CD4-positive, alpha-beta T cell treated with Interferon gamma for 1 hour (primary cell): ENCODE measurements at places on chromosomes 5 and 9.

DNA sequence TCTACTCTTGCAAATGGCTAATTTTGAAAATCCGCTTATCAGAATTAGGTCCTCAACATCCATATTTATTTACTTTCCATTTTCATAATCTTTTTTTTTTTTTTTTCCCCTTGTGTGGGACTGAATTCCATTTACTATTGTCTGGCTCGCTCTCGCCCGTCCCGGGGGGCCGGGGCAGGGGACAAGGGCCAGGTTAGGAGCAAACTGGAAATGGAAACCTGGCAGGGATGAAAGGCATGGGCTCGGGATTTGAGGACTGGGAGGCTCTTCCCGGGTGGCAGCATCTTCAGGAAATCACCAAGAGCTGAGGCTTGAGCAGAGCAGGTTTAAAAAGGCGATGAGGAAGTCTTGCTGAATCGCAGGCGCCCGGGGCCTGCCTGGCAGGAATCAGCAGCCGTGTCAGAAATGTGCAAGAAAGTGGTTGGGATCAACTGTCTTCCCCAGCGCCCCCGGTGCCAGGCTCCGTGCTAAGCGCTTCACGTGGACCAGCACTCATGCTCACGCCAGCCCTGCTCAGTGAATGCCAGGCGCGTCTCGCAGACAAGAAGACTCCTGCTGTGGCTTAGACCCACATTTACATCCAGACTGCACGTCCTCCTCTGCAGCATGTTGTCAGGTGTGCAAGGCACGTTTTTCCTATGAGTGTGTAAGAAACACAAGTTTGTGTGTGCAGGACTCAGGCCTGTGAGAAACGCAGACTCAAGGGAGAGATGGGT lies 66.3 kb upstream of the UNC5A start:
- DNase-seq, result no peak

- DNase-seq, result no peak
Measured at GRCh38 chr9:136898483-136899100, 12.3 kb downstream of the TRAF2 start.

GRCh38 chr9:120875195-120875565 lies 1.8 kb downstream of the PHF19 start:
- DNase-seq, result no peak

DNA sequence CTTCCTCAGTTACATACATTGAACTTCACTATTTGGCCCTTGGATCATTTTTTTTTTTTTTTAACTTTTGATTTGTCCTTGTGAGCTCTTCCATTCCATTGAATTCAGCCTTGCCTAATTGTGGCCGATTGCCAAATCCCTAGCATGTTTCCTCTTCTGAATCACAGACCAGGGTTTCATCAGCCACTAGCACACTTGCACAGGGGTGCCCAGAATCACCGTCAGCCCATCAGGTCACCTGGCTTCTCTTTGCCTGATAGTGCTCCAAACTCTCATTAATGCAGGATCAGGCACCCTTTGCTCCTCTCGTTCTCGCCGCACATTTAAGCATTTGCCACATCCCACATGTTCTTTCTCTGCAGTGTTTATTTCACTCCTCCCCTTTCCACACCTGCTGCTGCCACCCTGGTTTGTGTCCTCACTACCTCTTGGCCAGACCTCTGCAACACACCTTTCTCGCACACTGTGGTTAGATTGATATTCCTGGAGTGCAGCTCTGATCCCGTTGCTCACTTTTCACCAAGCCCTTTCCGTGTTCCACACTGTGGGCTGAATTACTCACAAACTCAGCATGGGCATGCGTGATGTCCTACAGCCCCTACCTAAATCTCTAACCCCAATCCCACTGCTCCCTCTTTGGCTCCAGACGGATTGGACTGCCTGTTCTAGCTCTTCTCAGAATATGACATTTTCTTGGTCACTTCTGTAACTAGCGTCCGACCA lies 9.8 kb downstream of the PIK3R1 start:
- peak; percentile 22 for DNase-seq

DNA sequence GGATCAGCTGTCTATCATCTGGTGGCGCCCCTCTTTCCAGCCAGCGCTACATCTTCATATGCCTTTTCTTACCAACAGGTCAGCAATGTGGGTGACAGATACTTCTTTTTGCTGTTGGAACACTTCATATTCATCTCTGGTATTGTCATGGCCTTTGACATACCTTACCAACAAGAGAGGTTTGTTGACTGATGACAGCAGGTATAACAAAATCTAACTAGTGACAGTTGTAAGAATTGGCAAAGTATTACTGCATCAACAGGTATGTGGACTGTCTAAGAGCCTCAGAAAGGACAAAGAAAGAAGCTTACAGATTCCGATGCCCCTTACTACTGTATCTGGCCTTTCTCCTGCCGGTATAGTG lies 29.9 kb upstream of the ZSWIM6 start:
- DNase-seq, result no peak

- DNase-seq, result no peak
Measured at GRCh38 chr5:146706321-146706972, 172.1 kb downstream of the PPP2R2B start.

DNA sequence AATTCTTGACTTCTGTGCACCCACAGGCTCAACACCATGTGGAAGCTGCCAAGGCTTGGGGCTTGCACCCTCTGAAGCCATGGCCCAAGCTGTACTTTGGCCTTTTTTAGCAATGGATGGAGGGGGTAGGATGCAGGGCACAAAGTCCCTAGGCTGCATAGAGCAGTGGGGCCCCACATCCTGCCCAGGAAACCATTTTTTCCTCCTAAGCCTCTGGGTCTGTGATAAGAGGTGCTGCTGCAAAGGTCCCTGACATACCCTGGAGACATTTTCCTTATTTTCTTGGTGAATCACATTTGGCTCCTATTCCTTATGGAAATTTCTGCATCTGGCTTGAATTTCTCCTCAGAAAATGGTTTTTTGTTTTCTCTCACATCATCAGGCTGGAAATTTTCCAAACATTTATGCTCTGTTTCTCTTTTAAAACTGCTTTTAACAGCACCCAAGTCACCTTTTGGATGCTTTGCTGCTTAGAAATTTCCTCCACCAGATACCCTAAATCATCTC lies 482.7 kb upstream of the TLE4 start:
- no peak for DNase-seq

DNA sequence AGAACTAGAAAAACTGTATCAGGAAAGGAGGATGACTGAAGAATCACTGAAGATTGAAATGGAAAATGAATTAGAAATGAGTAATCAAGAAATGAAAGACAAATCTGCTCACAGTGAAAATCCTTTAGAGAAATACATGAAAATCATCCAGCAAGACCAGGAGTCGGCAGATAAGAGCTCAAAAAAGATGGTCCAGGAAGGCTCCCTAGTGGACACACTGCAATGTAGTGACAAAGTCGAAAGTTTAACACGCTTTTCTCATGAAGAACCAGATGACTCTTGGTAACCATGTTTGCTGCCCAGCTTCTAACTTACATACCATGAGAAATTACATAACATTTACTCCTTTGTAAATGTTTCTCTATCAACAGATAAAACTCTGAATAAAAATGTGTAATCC lies 37.1 kb downstream of the CPLANE1 start:
- DNase-seq, result no peak

DNA sequence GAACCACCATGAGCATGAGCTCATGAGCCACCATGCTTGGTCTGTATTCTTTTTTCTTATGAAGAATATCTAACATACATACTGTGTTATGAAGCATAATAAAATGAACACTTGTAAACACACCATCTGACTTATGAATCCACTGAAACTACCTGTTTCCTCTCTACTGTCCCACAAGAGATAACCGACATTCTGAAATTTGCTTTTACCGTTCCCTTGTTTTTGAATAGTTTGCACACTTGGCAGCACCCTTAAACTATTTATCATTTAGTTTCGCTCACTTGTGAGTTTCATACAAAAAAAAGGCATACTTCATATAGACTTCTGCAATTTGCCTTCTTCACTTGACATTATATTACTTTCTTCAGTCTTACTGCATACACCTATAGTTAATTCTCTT lies 8.9 kb downstream of the LARS1 start:
- no peak for DNase-seq

DNA sequence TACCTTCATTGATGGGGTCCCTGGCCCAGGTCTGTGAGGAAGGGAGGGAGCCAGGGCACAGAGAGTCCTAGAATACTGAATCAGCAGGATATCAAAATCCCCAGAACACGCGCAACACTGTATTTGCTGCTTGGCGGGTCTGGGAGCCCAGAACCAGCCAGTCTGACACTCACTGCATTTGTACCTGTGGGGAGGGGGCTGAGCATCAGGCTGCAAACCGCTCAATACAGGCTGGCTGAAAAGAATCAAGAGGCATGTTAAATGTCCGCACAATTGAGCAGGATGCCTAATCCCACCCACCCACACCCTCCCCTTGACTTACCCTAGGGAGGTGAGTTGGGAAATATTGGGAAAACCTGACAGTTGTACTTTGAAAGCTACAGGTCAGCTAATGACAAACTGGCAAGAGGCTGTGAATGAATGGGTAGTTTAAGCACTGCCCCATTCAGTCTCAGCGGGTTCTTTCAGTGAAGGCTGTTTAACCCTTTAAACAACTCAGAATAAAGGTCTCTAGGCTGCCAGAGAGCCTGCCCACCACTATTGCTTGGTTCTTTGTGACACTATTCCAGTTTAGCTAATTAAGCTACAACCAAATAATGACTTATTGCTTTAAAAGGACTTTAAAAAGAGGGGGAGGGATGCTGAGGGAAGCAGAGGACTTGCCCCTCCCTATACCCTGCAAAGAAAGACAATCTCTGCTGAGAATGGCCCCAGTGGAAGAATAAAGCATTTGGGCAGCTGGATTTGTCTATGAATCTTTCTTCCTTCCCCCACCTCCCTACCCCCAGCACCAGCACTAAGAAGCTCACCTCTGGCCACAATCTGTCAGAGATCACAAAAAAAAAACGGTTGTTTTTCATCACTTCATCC lies 5.0 kb downstream of the SPRY4 start:
- no peak for DNase-seq

DNA sequence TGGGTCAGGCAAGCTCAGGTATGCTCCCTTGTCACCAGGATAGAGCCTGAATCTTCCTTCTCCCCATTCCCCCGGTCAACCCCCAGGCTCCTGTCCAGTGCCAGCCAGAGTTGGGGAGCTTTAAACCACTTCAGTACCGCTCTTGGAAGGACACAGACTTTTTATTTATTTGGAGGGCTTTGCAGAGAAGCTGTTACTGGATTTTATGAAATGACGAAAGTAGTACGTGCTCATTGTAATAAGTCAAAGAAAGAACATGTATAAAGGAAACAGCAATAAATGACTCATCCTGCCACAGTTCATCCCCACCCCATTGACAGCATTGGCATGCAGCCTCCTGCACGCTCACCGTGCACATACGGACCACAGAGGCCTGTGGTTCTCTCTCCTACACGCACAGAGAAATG lies 230.3 kb downstream of the AUH start:
- peak; percentile 56 for DNase-seq

DNA sequence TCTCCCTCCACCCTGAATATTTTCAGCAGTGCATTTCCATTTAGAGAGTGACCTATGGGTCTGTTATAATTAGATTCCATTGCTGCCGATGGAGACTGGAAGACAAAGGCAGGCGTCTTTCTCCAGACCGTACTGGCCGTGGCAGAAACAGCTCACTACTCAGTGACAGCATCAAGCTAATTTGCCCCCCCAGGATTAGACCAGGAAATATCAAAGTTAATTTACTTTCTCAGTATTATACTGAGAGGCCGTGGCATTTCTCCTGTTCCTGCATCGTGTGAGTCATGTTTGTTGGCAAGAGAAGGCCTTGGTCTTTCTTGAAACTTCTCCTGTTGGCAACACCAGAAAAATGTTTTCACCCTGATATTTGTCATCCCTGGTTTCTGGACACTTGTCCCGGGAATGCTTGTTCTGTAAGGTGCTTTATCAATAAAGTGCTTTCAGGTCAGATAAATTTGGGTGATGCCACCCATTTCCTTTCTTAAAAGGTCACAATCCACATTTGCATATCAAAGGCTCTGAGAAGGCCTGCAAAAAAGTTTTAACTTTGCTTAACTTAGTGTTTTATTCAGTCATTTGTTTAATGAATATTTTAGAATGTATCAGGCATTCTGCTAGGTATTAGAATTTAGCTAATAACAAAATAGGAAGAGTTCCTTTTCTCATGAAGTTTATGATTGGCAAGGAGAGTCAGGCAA lies 28.4 kb downstream of the SV2C start:
- DNase-seq, result no peak

DNA sequence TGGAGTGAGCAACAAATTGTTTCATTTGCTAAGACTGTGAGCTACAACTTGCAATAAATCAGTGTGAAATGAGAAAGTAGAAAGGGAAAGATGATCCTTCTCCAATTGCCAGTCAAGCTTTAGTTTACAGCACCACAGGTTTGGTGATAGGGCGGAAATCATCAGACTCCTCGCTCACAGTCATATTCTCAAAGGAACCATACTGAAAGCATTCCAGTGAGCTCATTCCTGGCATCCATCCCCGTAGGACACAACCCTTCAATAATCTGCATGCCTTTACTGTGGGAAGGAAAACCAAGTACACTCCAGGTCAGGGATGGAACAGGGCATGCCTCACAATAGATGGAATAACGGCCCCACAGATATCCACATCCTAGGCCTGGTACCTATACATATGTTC lies 80.7 kb downstream of the FSTL4 start:
- DNase-seq, result no peak

DNA sequence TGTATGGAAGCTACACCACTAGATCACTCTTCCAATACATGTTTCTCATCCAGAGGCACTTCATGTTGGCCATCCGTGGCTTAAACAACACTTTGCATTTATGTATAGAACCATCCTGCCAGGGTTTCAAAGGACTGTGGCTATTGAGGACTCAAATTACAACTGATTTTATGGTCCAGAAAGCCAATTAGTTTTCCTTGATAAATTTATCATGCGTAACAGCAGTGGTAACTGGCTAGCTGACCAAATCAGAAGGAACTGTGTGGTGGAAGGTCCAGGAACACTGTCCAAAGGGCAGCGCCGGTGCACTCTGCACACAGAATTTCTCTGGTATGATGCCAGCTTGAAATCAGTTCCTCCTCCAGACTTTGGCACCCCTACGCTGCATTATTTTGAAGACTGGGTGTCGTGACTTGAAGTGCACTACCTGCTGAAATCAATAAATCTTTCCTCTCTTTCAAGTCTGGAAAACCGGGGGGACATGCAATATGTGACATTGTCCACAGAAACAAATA lies 69.3 kb upstream of the TMEM252 start:
- no peak for DNase-seq

GRCh38 chr9:136190237-136190601 lies 14.7 kb downstream of the LHX3 start:
- no peak for DNase-seq

- DNase-seq, result no peak
Measured at GRCh38 chr9:132069046-132069898, 10.4 kb downstream of the MED27 start.

DNA sequence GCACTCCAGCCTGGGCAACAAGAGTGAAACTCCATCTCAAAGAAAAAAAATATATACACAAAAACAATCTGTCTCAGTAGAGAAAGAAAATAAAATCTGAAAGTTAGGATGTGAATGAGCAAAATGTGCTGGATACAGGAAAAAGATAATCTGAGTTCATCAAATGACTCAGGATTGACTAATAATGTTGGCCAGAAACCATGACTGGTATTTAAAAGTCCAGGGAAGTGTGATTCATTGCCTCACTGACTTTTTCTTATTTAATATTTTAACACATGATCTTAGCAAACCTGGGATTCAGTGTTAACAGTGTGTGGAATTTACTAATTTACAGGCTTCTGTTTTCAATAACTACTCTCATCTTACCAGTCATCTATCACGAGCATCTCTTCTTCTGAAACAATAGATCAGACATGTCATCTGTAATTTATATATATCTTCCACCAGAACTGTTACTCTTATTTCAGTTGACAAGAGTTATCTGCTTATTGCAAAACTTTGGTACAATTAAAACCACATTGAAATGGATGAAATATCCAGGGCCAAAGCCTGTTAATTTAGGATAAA lies 256.7 kb downstream of the CDH12 start:
- DNase-seq, result no peak

- no peak for DNase-seq
Measured at GRCh38 chr9:118670011-118670953, 699.0 kb downstream of the BRINP1 start.
